ENCODE measurements at places on chromosomes 2 and 18.

- DNase-seq = no peak
These were observed 1186.2 kb upstream of the FAM98A start for GRCh38 chr2:34785206-34785785.

GRCh38 chr2:9556121-9556743, 602 bp upstream of the ADAM17 start:
- no peak for DNase-seq

DNA sequence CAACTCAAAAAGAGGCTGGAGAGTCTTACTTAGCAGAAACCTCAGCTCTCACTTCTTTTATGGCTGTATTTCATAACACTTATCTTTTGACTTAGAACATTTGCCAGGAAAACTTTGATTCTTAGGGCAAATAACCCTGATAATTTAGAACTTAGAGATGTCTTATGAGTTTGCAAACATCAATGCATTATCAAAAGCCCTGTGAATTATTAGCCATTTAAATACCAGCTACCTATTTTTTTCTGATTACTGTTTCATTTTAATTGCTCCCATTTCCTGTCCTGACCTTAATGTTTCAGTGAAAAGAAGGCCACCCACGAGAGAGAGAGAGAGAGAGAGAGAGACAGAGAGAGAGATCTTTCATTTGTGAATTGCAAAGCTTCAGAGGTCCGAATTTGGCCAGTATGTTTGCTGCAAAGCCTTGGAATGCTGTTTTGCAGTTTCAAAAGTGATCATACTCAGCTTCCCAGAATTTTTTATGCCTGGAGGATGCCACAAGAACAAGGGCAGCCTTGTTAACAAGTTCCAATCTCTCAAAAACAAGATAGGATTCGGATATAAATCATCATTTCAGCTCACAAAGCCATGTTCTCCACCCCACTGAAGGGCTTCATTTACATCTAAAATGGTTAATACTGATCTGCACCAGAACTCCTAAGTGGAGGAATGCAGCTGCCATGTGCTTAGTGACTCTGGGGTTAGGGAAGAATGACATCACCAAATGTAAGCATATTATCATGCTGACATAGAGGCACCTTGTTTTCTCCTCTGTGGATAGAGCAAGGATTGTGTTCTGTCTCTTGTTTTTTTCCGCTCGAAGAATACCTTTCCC, 478.2 kb downstream of the ARHGAP15 start:
- no peak for DNase-seq

GRCh38 chr2:201959198-201959597, 74.5 kb upstream of the FZD7 start:
- no peak for DNase-seq

DNA sequence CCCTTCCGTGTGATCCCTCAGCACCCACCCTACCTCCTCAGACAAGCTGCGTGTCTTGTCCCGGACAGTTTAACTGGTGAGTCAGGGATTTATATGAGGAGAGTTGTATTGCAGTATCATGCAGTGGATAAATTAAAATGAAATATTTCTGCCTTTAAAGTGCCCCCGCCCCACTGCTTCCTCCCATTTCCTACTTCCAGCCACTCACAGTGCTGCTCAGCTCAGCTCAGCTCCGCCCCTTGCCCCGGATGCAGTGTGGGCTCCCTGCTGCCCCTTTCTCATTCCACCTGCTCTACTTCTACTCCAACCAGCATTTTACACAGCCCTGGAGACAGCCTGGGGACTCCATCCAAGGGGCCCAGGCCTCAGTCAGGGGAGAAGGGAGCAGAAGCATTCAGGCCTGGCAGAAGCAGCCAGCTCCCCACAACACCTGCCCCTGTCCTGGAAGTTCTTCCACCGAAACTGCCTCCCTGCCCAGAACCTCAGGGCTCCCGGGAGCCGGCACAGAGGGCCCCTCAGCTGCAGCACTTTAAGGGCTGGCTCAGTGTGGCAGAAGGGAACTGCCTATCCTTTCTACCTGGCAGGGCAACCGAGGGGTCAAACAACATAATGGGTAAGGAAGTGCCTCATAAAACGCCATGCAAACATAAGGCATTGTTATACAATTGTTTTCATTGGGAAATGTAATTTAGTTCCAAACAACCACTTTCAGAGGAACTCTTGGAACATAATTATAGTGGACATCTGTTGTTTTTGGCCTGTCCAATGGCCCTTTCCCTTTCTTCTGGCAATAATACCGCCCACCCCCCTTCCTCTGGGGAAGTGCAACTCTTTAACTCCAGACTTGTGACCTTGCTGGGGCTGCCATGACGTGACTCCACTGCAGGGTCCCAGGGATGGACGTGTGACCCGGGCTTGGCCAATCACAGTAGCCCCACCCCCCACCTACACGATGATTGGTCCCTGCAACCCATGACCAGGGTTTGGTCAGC, 102.3 kb downstream of the LIPG start:
- DNase-seq = no peak

DNA sequence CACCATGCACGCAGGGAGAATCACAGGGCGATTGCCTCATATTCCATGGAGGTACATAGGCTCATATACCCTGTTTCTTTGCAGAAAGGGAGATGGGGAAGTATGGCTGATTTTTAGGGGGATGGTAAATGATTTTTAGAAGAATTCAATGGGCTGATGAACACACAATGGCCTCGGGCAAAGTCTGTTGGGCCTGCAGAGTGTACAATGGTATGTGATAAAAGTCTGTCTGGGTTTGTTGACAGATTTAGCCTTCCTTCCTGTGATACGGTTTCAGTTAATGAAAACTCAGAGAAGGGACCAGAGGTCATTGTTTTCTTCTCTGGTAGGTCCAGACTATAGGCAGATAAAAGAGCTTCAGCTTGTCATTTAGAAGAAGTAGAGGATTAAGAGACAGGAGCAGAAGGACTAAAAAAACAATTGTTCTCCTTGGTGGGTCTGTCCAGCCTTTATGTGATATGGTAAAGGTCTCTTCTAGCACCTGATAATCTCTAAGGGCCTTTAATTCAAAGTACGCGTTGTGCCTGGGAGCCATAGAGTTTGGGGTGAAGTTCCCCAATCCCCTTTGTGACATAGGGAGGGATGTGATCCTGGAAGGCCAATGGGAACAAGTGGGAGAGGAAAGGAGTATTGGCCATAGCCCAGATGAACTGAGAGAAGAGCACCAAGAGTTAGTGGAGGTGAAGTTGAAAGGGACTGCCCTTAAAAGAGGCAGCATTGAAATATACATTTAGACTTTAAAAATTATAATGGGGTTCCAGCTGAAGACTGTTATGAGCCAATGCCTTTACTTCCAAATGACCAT, 107.5 kb upstream of the SERPINE2 start:
- no peak for DNase-seq

- peak; percentile 84 for DNase-seq
These were observed at the start of gene MTHFD2 for GRCh38 chr2:74198461-74199274. MTHFD2 (plus strand) TSS chr2:74198615; CDS start chr2:74198642, 27 bp downstream.

DNA sequence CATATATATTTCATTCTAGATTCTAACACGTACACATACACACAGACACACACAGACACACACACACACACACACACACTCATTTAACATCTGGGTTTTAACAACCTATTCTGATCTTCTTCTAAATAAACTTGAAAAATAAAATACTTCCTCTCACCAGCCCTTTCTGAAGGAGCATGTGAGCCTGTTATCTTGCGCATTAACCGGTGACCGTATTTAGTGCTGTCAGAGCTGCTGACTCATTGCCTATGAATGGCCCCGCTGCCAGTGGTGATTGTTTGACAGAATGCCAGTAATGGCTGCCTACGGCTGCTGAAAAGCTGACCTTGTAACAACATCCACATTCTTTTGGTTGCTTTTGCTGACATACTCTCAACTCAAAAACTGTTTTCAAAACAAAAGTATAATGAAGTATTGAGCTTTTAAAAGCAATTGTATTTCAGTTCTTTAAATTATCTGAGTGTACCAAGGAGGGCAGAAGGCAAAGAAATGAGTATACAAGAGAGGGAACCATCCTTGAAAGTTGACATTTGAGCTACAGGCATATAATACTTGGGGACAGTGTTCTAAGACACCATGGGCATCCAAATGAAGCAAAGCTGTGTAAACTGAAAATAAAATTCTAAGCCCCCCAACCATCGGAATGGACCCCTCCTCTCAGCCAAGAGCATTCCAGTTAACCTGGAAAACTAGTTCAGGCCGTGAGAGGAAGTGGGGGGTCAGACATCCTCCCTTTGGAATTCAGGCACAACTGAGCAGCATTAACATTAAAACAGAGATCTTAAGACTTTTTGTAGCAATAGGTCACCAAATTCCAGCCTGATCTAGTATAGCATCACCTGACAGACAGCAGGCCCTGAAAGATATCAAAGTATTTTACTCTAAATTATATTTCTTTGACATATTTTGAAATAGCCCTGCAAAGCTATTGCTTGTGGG, 50.2 kb upstream of the DTNA start:
- DNase-seq = no peak

DNA sequence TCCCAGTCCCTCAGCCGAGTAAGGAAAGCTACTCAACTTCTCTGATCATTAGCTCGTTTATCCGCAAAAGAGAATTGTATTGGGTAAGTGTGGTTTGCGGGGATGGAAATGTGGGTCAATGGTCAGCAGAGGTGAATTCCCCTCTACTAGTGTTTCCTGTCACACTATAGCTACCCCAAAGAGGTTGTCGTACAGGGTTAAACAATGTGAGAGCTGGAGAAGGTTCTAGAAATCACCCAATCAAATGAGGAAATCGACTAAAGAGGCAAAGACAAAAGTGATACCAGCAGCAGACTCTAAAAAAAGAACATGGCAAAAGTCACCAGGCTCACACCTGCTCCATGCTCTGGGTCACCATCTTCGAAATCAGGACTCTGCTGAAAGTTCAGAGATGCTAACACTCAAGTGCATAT, 144.7 kb upstream of the ITGA4 start:
- DNase-seq = peak; percentile 69

- DNase-seq = no peak
These were observed 233.3 kb upstream of the MGAT5 start for GRCh38 chr2:134020608-134021007.

DNA sequence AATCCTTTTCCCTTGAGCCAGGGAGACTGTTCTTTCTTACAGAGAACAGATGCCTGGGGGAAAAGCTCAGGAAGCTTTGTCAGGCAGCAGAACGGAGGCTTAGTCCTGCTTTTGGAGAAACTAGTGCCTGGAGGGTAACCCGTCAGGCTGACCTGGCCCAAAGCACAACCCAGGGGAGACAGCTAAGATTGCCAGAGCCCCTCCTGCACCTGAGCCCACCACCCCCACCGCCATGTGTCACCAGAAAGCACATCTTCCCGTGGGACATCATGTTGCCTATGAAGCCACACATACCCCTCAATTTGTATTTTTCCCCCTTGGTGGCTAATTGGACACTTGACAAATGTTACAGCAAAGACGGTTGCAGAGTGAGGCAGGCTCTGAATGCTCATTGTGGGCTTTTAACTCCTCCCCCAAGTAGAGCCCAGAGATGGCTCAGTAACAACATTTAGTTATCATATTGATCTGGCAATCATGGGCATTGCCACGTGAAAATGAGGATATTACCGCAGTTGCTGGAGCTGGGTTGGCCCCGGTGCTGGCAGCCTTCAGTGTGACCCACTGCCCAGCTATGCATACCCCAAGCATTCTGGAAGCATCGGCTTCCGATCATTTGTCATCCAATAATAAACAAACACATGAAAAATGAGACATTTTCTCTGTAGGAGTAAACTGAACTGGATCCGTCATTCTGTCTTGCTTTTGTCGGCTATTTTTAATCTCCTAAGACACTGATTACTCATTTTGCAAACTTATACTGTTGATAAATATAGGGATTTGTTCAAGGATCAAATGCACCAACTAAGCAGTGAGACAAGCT, 229.5 kb downstream of the ATAD2B start:
- DNase-seq = no peak
